ENCODE measurements at places on chromosomes 12 and 14.

GRCh38 chr14:30290001-30290400 lies 269.0 kb upstream of the G2E3 start:
- no peak for DNase-seq

DNA sequence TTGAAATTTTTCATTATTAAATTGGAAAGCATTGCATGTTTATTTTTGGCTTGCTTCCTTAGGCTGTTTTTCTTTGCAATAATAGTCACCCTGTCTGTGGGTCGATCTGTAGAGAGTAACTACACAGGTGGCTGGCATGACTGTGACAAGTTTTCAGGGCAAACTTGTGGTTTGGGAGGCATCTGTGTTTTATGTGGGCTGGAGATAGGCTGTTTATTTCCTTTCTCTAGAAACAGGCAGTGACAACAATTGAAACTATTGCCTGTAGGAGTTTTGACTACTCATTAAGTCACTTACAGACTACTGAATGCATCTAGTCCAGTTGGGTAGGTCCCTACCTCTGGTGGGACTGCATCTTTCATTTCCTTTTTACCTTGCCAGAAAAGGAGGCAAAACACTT lies 155.6 kb downstream of the DYRK2 start:
- no peak for DNase-seq

GRCh38 chr12:123126294-123127181 lies 24.4 kb downstream of the PITPNM2 start:
- no peak for DNase-seq

- no peak for DNase-seq
Measured at GRCh38 chr14:76644855-76645518, 116.3 kb upstream of the VASH1 start.

DNA sequence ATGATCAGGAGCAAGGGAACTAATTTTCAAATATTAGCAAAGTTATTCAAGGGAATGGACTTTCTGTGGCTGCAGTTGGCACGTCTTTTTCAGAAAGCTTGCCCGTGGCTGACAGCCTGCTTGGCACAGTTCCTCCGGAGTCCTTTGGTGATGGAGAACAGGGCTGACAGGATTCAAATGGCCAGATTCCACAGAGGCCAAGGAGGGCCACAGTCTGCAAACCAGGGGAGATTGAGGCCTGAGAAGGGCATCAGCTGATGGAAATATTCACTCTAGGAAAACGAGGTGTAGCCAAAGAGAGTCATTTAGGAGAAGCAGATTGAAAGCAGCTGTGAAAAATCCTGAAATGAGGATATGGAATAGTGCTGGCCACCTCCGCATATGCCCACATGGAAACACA lies 178.3 kb downstream of the EMP1 start:
- no peak for DNase-seq

GRCh38 chr14:23137813-23138535 lies 18.9 kb upstream of the CEBPE start:
- DNase-seq: no peak

- DNase-seq: no peak
Measured at GRCh38 chr14:100081997-100082625, 16.9 kb downstream of the EVL start.

DNA sequence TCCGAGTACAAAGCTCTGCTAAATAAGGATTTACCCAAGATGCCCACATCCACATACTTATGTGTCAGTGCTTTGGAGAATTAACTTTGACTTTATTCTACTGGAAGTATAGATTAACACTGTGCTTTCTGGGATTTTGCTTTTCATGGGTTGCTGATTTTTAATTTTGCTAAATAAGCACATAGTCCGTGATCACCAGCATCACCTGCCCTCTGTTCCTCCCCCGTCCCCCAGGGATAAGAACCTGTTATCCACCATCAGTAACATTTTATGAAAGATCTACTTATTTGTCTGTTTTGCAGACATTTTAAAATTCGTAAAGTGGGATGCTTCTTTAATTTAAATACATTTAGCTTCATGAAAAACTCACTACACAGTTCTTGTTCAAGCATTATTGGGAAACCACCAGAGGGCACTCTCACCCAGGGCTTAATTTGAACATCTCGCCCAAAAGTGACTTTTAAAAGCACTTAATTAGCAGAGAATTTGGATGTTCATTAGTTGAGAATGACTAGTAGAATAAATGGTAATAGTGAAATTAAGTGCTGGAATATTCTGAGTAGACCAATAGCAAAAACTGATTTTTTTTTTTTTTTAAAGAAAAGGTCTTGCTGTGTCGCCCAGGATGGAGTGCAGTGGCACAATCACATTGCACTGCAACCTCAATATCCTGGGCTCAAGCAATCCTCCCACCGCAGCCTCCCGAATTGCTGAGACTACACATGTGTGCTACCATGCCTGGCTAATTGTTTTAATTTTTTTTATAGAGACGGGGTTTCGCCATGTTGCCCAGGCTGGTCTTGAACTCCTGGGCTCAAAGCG lies 35.7 kb downstream of the MRPL42 start:
- no peak for DNase-seq

DNA sequence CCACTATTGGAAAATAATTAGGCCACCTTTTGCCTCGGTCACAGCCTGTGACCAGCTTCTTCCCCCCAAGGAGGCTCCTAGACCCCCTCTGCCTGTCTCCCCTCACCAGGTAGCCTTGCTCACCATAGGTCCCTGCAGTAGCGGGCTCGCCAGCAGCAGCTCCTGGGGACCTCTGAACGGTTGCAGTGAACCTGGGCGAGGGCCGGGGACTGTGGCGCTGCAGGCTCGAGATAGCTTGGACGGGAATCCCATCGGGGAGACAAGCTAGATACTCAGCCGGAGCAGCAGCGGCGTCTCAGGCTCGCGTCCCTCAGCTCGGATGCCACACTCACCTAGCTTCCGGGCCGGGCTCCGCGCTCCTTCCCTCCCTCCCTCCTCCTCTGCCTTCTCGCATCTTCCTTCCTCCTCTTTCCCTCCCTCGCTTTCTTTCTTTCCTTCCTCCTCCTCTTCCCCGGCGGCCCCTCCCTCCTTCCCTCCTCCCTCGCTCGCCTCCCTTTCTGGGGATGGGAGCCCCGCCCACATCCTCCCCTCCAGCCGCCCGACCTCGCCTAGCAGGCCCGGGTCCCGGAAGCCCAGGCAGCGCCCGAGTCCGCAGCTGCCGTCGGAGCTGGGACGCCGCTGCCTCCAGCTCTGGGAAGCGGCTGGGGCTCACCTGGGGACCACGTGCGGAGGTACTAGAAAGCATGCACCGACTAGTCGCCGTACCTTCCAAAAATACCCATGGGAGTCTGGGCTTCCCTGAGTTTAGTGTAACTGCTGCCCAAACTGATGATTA lies at the start of gene BMP4:
BMP4 (minus strand) TSS at position 399 of the 775 bp plus-strand sequence. CDS start 4,603 bp downstream, outside the sequence.
- DNase-seq: no peak

DNA sequence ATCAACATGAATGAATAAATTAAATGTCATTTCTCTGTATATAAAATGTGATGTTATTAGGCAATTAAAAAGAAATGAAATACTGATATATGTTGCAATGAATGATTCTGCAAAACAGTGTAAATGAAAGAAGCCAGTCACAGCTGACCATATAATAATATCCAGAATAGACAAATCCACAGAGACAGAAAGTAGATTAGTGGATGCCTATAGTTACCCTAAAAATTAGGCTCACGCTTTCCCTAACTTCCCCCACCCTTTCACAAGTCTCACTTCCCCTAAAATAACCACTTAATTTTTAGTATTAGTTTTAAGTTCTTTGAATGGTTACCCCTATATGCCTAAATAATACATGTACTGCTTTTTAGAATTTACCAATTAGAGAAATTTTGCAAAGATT lies 348.9 kb upstream of the FAR2 start:
- no peak for DNase-seq

DNA sequence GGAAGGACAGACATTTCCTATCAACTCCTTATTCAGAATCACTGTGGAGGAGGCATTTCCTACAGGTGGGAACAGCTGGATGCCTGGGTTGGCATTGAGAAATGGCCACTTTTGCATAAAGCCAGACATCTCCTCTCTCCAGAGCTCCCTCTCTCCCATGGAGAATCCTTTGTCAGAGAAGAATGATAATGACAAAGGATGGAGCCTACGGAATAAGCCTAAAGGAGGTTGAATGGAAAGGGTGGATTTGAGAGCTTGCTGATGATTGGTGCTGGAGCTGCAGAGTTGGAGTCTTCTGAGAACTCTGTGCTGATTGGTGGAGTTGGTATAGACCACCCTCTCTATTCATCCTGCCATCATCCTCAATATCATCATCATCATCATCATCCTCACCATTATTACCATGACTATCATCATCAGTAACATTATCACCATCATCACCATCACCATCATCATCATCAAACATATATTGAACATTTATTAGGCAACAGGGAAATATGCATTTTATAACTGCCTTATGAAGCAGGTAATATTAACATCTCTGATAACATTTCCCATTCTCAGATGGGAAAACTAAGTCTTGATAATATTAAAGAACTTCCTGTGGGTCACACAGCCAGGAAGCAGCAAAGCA lies 89.2 kb upstream of the HSPB8 start:
- no peak for DNase-seq

DNA sequence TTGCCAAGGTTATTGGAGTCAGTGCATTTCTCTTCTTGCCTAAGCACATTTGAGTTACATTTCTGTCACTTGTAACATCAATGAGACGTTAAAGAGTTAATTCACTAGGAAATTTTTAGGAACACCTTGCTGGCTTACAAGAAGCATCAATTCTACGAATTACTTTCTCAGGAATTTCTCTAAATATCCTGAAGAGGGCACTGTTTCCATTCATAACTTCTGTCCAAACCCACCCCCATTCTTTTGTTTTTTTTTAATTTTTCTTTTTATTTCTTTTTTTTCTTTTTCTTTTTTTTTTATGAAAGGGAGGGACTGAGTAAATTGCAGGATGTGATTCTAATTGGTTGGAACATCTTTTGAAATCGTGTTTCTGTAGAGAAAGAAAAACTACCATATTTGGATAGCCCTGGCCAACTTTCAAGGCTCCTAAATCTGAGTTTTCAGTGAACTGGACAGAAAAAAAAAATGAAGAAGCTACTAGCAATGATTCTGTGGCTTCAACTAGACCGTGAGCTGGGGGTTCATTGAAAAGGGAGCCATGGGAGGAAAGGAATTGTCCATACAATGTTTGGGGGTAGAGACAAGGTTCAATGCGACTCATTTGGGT lies 285.3 kb downstream of the DAD1 start:
- no peak for DNase-seq

DNA sequence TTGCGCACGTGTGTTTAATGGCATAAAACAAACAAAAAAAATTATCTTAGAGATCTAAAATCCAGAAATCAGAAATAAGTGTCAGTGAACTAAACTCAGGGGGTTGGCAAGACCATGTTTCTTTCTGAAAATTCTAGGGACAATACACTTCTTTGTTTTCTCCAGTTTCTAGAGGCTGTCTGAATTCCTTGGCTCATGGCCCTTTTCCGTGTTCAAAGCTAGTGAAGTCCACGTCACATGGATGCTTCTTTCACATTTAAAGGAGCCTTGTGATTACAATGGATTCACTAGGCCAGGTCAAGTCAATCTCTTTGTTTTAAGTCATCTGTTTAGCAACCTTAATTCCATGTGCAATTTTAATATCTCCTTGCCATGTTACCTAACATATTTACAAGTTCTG lies 22.4 kb downstream of the SLCO1B3 start:
- DNase-seq: no peak

- DNase-seq: no peak
Measured at GRCh38 chr14:100466111-100466856, 120.9 kb downstream of the BEGAIN start.

- DNase-seq: no peak
Measured at GRCh38 chr14:49586673-49587460, 687 bp upstream of the RPS29 start.

Data from cortex of kidney (tissue), 1 donor.